Stimulated activated CD8-positive, alpha-beta memory T cell treated with anti-CD3 and anti-CD28 coated beads, Interleukin-2, amount 100 ng/mL, for 48 hours (primary cell): ENCODE measurements at places on chromosomes 4 and X.

DNA sequence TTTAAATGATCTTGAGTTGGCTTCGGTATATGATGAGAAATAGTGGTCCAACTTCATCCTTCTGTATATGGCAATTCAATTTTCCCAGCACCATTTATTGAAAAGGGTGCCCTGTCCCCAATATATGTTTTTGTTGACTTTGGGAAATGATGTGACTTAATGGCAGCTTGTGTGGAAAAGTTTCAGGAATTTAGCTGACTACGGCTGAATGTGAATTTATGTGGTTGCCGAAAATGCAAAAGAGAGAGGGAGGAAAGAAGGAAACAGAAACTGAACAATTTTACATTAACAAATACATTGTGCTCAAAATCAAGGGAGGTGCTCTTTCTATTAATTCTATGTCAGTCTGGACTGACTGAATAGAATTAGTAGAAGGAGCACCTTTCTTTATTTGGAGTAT is 101.8 kb upstream of the CYSLTR1 start:
- DNase-seq: no peak

DNA sequence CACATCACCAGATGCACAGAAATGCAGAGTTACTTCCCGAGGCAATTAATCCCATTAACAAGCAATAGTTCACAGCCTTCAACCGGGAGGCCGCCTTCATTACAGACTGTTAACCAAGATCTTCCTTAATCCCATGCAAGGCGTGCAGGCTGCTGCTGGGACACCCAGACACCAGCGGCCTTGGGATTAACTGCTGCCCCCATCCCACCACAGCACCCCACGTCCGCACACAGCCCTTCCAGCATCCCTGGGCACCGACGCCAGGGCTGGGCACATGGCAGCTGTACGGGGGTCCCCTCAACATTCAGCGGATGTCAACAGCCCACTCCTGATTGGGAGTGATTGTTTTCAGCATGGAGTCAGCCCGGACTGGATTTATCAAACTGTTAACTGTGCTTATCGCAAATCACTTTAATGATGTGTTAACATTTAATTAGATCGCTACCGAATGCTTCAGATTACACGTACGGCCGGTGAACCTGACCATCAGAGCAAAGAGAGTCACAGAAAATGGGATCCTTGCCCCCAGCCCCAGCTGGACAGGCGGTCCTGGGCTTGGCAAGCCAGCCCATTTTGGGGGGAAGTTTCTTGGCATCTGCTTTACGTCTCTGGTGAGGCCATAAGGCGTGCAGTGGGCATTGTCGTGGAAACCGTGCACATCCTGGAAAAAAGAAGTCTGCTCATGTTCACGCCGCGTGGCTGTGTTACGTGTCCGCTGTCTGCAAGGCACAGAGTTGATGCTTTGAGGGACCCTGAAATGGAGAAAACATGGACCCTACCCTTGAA is 126.4 kb downstream of the HMX1 start:
- DNase-seq: no peak

DNA sequence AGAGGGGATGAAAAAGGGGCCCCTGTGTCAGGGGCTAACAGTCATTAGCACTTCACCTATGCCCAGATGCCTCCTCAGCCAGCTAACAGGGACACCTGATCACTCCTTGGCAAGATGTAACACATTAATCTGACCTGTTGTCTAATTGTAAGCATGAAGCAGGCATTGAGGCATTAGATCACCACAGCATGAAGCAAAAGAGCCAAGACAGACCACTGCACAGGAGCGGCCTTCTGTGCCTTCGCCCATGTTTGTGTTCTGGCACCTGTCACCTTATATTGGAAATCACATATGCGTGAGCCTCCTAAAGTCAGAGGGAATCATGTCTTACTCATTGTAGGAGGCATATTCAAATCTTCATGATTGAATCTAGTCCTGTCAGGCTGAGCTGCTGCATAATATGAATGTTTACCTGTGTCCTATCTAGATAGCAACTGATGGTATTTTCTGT is 48.4 kb downstream of the PTTG2 start:
- DNase-seq: no peak

- DNase-seq: no peak
Observed at GRCh38 chr4:111943796-111944203, 201.5 kb upstream of the FAM241A start.

DNA sequence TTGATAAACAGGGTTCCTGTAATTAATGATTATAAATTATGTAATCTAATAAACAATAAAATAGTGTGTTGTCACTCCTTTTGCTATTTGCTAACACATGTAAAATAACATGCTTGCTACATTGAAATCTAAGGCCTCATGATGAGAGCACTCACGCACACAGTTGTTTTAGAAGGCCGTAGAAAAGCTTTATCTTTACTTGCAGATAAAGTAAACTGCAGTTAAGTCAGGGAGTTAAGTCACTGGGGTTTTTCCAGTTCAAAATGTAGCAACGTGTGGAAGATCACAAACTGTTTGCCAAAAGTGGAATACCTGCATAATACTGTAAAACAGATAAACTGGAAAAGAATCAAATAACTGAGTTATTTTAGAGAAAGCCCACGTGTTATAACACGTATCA is 187.3 kb upstream of the PACRGL start:
- no peak for DNase-seq

GRCh38 chrX:96703816-96704215 is 19.2 kb downstream of the DIAPH2 start:
- DNase-seq: no peak

GRCh38 chr4:133623847-133624246 is 474.8 kb downstream of the PCDH10 start:
- no peak for DNase-seq

GRCh38 chrX:110316351-110317060 is 1.4 kb downstream of the AMMECR1 start:
- no peak for DNase-seq

DNA sequence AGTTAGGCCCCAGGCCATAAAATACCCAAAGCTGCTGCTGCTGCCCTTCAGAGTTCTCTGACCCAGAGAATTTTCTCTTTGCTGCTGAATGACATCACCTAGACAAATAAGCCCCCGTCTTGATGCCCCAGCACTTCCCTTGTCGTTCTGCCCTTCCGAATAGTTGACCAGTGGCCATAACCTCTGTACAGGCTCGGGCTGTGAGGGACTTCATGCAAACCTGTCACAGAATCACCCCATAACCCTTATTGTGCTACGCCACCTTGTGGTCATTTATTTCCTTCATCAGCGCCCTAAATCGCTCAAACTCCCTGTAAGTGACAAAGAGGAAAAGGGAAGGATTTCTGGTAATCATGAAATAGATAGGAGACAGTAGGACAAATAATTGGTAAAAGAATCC is 18.8 kb downstream of the SPACA5 start:
- DNase-seq: no peak

DNA sequence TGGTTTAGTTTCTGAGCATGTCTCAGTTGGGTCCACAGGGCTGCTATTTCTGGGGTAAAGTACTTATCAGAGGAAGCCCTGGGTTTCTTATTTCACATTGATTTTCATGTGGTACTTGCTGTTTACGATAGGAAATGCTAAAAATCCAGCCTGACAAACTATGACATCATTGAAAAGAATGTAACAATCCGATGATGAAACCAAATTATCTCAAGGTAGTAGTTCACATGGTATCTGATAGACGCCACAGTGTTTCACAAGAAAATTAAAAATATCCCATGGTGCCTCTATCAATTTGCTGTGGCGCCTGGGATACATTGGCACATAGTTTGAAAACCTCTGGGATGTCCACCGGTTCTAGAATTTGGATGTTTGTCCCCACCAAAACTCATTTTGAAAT is 418.9 kb upstream of the RPS6KA3 start:
- DNase-seq: no peak

DNA sequence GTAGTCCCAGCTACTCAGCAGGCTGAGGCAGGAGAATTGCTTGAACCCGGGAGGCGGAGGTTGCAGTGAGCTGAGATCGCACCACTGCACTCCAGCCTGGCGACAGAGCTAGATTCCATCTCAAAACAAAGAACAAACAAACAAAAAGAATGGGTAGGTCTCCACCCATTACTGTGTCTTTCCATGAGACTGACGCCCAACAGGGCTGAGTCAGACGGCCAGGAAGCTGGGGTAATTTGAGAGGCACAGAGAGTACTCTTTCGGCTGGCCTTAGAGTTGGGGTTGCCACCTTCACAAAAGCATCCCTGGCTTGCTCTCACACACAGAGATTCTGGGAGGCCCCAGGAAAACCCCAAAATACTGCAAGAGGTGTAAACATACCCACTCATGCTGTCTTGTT is 72.0 kb upstream of the DHRSX start:
- no peak for DNase-seq

- no peak for DNase-seq
Observed at GRCh38 chr4:120960656-120961267, 38.2 kb upstream of the PRDM5 start.

DNA sequence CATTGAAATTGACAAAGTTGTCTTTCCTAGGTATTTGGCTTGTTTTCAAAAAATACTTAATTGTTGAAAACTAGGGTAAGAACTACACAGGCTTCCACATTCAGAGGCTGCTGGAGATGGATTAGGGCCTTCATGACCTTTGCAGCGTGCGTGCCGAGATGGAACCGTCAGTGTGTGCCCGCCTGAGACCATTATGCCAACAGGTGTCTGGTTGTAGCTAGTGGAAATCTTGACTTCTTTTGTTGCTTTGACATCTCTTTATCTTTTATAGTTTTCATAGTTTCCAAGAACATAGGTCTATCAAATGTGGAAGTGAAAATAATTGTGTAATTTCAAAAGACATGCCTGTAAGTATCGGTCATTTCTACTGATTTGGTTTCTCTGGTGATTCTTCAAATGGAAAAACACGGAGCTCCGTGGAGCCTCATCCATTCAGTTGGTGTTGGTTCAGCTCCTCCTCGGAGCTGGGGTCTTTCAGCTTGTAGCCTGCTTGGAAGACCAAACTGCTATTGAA is 38.9 kb upstream of the CLCN4 start:
- DNase-seq: no peak

- no peak for DNase-seq
Observed at GRCh38 chrX:65600106-65600505, 65.5 kb upstream of the LAS1L start.

DNA sequence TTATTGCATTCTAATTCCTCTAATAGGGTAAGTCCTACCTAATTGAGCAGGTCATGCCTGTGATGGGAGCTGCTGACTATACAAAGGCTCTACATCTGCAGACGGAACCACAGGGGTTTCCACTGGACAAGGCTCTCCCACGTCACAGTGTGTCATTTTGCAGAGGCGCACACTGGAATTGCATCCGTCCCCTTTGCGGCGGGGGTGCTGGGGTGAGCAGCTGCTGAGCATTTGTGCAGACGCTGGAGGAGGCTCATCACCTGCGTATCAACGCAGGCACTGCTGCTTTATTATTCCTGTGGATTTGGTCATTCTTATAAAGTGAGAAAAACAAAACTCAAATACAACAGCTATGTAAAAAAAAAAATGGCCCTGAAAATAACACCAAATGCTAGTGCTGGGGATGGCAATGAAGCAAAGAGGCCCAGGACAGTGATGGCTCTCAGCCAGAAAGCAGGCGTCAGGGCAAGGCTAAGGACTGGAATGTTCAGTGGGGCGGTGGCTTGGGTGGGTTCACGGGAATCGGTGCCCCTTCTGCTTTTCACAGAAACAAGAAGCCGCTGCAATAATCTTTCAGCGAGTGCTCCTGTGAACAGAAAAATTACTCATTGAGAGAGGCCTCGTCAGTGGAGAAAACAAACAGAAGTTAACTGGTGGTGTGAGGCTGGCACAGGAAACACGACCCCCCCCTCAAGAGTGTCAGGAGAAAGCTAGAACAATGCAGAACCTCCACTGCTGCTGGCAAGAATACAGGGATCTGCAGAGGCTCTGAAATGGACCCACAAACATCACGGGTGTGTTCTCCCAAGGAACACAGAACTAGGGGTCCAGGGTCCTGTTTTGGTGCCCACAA is 67.8 kb downstream of the GATB start:
- DNase-seq: no peak

DNA sequence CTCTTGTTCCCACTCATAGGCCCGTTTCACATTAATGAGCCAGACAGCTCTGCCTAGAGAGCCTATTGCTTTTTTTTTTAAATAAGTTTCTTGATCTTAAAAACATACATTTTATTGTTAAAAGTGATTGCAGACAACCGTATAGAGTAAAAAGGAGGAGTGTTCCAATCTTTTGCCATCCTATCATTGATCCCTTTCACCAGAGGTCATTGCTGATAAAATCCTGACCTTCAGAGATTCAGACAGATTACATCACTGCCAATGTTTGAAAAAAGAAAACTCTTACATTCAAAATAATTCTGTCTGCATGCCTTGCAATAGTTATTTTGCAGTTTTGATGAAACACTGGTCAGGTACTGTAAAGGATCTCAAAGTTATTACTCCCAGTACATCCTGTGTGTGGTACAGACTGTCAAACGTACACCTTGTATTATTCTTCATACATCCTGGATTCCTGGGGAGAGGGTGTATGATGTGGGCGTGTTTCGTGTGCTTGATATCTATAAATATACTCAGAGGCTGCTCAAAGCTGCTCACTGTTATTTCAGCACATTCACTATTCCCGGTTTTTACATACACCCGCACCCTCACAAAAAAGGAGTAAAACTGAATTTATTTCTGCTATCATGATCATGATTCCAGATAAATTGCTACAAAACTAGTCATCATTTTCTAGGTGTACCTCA is 15.4 kb upstream of the KLHL2 start:
- DNase-seq: no peak

- DNase-seq: no peak
Observed at GRCh38 chr4:20351360-20352162, 99.9 kb downstream of the SLIT2 start.

DNA sequence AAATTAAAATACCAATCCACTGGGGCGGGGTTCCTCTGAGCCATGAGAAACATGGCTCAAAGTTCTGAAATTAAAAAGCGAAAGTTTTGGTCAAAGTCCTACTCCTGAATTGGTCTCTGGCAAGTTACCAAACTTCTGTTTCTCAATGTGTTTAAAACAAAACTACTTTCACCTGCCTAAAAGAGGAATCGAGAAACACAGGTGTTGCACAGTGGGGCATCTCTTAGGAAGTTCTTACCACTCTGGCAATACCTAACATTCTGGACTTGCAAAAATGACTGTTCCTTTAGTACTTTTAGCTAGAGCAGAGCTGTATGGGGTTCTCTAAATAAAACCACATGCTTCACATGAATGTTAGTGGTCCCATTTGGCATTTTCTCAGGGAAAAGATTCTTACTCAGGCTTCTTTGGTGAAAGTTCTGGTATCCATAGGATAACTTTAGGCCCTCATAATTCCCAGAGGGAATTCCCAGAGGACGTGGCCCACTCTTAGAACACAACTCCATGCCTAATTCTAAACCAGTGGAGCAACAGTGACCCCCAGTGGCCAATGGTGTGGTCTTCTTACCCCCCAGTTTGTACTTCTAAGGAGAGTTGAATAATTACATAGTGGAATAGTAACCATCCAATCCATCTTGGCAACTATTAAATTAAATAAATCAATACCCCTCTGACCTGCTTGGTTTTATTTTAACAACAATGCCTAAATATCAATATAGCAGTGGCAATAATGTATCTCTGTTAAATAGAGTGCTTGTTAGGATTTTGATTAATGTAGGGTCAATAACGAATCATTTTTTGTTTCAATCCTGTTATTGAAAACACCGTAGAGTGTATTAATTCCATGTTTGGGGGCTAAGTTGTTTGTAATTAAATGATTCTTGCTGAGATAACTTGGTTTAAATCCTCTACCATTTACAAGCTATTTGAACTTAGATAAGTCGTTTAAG is 21.9 kb downstream of the BMP3 start:
- no peak for DNase-seq

GRCh38 chr4:93700571-93700970 is 128.0 kb upstream of the ATOH1 start:
- no peak for DNase-seq
